Activated naive CD4-positive, alpha-beta T cell treated with anti-CD3 and anti-CD28 coated beads, Interleukin-2, amount 50 U/mL, for 16 hours (primary cell): ENCODE measurements at places on chromosomes 7 and 10.

DNA sequence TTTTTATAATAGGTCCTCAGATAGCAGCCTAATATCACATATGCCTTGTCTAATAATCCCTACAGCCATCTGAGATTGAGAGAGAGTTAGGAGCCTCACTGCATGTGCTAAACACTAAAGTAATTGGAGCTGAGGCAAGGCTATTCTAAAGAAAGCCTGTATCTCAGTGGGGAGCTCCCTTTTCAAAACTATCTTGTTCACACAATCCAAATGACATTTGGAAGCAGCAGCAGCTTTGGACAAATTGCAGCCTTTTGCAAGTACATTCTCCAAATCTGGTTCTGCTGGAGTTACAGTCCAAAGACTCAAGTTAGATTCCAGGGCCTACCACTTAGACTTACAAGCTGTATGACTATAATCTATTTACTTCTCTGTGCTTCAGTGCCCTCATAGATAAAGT is 104.5 kb downstream of the MACC1 start:
- no peak for DNase-seq

GRCh38 chr10:93854975-93855374 is 38.8 kb upstream of the SLC35G1 start:
- no peak for DNase-seq

GRCh38 chr7:47506382-47507339 is 75.2 kb downstream of the TNS3 start:
- DNase-seq: no peak

- no peak for DNase-seq
Measured at GRCh38 chr7:28201131-28201530, 20.5 kb upstream of the JAZF1 start.
